GM12892 (cell line): ENCODE measurements at places on chromosomes 16 and 17.

GRCh38 chr16:85762970-85763369 is 12.1 kb upstream of the C16orf74 start:
- DNase-seq = no peak

DNA sequence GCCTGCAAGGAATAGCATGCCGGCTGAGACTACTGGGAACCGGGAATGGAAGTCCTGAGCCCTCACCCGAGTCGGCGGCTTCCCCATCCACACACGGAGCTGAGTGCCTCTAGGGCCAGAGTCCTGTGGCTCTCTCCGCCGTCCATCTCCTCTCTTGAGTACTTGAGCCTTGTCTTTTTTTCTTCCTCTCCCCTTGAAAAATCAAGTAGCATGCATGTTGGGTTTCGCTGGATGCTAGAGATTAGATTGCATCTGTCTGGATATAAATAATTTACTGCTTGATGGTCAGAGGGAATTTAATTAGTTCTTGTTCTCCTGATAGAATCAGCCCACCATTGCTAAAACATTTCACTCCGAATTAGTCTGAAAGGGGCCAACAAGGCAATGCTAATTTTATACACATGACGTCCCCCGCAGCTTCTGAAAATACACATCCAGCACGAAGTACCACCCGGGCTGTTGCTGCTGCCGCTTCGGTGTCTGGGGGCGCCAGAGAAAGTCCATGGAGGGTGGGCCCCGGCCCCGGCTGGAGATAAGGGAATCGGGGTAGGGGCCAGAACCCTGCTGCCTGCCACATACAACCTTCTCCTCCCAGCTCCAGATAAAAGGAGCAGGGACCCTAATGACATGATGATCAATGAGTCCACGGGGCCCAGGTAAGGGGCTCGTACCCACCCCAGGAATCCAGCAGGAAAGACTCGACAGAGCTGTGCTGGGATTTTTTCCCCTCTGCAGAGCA is 48.5 kb downstream of the RBFOX3 start:
- DNase-seq = no peak

DNA sequence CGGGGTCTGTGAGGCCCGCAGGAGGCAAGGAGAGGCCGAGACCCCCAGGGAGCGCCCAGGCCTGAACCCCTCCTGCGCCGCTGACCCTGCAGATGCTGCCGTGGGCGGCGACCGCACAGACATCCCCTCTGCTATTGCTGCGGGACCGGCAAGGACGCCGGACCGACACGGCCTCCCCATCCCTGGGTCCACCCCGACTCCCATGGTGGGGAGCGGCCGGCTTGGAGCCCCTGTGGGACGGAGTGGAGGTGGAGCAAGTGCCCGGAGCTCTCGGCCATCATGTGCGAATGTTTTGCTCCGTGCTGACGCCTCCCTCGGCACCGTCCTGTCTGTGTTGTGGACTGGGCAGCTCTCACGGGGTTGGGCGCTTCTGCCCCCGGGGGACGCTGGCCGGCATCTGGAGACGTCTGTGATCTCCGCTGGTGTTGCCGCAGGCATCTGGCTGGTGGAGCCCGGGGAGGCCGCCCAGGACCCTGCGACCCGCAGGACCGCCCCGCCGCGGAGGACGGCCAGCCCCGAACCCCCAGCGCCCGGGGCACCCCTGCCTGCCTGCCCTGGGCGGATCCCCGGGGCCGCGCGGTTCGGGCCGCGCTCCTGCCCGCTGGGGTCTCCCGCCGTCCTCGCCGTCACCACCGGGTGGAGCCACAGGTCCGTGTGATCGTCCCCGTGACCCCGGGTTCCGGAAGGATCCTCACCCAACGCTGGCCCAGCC is 12.8 kb upstream of the GNG13 start:
- DNase-seq = no peak

GRCh38 chr16:21994856-21995465 is 6.0 kb downstream of the PDZD9 start:
- DNase-seq = no peak

DNA sequence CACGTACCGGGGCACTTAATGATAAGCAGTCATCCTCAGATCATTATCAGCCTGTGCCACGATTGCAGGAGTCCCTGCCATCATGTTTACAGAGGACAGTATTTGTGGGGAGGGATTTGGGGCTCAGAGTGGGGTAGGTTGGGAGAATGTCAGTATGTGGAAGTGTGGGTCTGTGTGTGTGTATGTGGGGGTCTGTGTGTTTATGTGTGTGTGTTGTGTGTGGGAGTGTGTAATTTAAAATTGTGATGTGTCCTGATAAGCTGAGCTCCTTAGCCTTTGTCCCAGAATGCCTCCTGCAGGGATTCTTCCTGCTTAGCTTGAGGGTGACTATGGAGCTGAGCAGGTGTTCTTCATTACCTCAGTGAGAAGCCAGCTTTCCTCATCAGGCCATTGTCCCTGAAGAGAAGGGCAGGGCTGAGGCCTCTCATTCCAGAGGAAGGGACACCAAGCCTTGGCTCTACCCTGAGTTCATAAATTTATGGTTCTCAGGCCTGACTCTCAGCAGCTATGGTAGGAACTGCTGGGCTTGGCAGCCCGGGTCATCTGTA is 13.5 kb upstream of the EFCAB13 start:
- no peak for DNase-seq
